ENCODE measurements at places on chromosomes 12 and 14. TPM values are rescaled to one million over a fixed set of nuclear protein-coding genes. Genes with fewer than 3 reads are reported as not detected.

GRCh38 chr12:23376238-23376637 lies 573.2 kb downstream of the SOX5 start:
- no peak for DNase-seq
- H3K36me3 ChIP-seq, result no peaks in the 10 kb centered on the region
- H3K27ac ChIP-seq, result no peak overlapping the region
- H3K27me3 ChIP-seq, result no peaks in the 10 kb centered on the region

DNA sequence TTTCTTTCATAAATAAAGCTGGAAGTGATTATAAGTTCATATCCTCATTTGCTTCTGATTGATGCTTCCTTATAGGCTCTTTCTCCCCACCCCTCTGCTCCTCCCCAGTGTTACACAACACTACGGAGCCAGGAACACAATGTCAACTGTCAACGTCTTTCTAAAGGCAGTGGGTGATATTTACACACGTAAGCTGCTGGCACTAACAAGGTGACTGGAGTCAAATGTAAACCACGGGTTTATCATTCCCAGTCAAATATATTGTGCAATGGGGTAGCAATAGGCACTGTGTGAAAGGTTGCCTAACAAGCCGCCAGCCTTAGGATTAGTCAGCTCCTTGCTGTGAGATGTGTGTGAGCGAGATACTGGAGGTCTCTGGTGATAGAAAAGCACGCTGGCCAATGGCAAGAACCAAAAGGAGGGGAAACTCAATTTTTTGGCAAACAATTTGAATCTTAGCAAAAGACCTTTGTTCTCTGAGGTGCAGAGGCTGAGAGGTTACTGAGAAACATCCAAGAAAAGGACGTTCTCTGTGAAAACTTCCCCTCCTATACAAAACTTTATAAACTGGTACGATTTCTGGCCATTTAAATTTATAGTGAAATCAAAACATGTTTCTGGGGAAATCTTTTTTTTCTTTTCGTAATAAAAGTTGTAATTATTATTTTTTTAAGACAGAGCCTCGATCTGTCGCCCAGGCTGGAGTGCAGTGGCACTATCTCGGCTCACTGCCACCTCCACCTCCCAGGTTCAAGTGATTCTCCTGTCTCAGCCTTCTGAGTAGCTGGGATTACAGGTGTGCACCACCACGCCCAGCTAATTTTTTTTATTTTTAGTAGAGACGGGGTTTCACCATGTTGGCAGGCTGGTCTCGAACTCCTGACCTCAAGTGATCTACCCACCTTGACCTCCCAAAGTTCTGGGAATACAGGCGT lies 22.3 kb upstream of the HECTD1 start:
- no peaks in the 10 kb centered on the region for H3K36me3 ChIP-seq
- H3K4me3 ChIP-seq, result no peak overlapping the region
- H3K27me3 ChIP-seq, result peaks cover 3% of the 10 kb centered on the region
- no peaks in the 10 kb centered on the region for H3K4me1 ChIP-seq

GRCh38 chr14:70638416-70638815 lies 3.3 kb upstream of the TTC9 start:
- H3K27me3 ChIP-seq, result no peaks in the 10 kb centered on the region
- H3K27ac ChIP-seq, result no peak overlapping the region
- H3K4me3 ChIP-seq, result no peak overlapping the region
- DNase-seq, result no peak
- peaks cover 18% of the 10 kb centered on the region for H3K36me3 ChIP-seq
- H3K4me1 ChIP-seq, result peaks cover 29% of the 10 kb centered on the region

DNA sequence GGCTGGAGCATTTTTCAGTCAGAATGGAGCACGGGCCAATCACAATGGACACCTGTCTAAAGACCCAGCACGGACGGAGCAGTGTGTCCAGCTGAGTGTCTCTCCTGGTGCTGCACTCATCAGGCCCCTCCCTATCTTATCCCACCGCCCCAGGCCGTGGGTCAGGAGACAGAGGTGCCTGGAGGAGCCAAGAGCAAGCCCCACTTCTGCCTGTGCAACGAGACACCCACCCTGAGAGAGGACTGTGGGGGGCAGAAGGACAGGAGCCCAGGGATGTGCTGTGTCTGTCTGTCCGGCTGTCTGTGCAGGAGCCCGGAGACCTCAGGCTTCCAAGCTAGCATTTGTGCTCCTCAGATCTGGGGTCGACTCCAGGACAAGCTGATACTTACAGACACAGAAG lies 69.6 kb upstream of the SFSWAP start:
- DNase-seq, result no peak
- no peak overlapping the region for H3K4me3 ChIP-seq
- peaks cover 3% of the 10 kb centered on the region for H3K27me3 ChIP-seq
- no peaks in the 10 kb centered on the region for H3K36me3 ChIP-seq
- peaks cover 2% of the 10 kb centered on the region for H3K4me1 ChIP-seq
- no peak overlapping the region for H3K27ac ChIP-seq

DNA sequence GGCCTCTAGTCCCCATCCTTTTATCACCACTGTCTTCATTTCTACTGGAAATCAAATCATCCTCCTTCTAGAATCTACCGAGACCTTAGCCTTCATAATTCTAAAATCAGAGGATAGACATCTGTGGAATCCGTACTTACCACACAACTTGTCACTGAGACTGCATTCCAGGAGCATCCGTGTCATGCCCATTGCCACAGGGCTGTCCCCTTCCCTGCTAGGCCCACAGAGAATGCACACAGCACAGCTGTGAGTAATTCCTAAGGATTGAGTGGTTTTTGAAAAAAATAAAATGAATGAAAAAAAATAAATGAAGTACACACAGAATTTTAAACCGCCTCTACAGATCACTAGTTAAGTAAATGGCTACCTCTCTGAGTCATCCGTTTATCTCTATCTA lies 21.0 kb upstream of the MAGOHB start:
- H3K27ac ChIP-seq, result no peak overlapping the region
- H3K27me3 ChIP-seq, result peaks cover 28% of the 10 kb centered on the region
- no peak for DNase-seq
- H3K36me3 ChIP-seq, result no peaks in the 10 kb centered on the region
- no peak overlapping the region for H3K4me3 ChIP-seq

Gene NYNRIN
- total RNA-seq, result 0.18 TPM

All from activated CD4-positive, alpha-beta memory T cell treated with anti-CD3 and anti-CD28 coated beads, Interleukin-2, amount 10 ng/mL, durations not matched to agents 7 days and 5 days (primary cell).